Left colon (tissue), 2 donors: ENCODE measurements at places on chromosomes 5 and 9. TPM values are rescaled to one million over a fixed set of nuclear protein-coding genes. Genes with fewer than 3 reads are reported as not detected.

- no peak for DNase-seq
Measured at GRCh38 chr5:108935611-108936010, 187.9 kb downstream of the FER start.

GRCh38 chr9:126327006-126327713 lies 531 bp downstream of the MVB12B start:
- DNase-seq: no peak

DNA sequence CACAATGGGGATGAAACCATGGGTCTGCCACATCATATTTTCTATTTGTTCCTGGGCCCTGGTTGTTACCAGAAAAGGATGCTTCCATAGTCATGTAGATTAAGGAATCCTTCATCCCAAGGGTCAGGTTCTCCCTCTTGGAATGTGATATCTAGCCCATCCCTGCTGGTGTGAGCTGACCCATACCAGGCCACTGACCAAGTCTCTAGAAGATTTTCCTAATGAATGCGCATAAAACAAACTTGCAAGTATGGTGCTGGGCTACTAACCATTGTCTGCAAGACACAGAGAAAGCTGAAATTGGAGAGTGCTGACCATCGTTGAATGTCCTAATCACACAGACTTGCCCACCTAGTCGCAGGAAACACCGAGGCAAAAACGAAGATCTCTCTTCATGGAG lies 972.6 kb downstream of the EFNA5 start:
- DNase-seq: no peak

The PHF24 gene
- total RNA-seq: 0.12 TPM
